ENCODE measurements at places on chromosomes 4 and X.

DNA sequence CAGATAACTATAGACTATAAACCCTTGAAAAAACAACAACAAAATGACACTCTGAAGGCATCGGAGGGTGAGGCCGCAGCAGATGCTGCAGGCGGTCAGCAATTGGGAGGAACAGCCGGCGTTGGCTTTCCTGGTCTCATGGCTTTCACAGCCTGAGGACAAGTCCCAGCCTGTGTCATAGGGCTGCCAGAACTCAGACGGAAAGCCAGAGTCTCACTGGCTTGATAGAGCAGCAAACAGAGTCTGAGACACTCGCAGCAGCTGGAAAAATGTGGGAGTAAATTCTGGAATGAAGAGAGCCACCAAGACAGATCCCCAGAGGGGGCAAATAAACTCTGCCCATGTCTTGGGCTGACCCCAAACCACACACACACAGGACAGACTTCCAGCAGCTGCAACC, 86.3 kb downstream of the PPP2R2C start:
- DNase-seq: no peak

DNA sequence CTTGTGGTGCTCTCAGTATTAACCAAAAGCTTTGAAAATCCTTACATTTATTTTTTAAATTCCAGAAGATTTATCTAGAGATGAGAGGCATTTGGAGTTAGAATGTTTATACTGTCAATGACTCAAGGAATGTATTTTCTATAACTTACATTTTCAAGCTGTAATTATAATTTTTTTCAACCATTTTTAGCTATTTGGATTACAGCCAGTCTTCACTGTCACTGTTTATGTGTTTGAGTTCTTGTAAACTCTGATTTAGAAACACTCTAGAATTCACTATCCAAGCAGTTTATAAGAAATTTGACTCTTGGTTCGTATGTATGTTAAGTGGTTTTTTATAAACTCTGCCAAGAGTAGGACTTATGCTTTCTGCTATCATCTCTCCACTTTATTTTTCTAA, 36.7 kb upstream of the GUCY1A1 start:
- no peak for DNase-seq

DNA sequence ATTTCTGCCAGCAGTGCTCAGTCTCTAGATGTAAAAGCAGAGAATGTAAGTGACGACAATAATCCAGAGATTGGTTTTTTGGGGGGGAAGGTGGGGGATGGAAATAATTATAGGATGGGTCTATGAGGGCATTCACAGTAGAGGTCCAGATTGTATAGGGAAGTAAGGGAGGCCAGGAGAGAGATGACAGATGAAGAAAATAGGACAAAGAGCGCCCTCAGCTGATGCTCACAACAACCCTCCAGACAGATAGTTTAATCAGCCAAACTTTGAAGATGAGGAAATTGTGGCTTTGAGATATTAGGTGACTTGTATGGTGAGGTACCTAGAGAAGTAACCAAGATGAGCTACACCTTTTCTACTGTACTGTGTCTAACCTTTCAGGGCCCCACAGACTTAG, 137.9 kb downstream of the MAGEB17 start:
- no peak for DNase-seq

- DNase-seq: no peak
Observed at GRCh38 chr4:148881860-148882643, 439.8 kb upstream of the NR3C2 start.

GRCh38 chr4:83362492-83363329, 28.1 kb upstream of the HPSE start:
- DNase-seq: no peak

DNA sequence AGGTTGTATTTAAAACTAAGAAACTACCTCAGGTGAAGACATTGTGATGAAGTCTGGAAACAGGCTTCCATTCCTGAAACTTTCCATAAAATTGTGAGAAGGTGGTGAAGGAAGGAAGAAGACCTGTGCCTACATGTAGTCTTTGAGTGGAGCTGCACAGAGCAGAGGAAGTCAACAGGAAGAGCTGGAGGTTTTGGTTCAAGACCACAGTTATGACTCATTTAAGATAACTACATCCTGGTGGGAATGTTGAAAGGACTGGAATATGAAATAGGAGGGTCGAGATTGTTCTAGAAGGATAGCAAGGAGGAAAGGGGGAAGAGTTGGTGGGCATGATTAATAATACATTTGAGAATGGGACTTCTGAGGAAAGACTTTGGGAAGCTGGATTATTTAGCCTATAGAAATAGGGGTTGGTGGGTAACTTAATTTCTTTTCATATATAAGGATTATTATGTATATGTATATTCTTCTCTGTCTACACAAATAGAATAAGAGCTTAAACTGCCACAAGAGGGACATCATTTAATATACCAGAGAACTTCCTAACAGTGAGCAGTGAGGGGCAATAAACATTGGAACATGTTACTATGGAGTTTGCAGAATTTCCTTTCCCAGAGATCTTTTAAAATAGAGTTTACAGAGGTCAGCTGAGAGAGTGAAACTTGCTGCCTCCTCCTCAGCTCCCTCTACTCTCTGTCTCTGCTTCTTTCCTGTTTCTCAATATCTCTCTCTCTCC, 23.5 kb downstream of the AWAT2 start:
- no peak for DNase-seq

DNA sequence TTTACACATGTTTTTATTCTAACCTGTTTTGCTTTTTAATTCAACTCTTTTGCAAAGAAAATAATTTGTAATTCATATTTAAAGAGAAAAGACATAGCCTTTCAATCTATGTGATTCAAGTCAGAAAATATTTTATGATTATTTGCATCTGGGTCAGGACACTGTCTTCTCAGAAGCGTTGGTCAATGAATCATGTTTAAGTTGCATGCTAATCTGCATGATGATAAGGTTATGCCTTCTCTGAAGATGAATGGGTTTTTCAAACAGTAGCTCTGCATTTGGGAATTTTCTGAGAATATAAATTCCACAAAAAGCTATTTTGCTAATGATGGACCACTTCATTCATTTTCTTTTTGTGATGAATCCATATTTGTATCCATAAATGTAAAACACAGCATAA, 282.5 kb downstream of the TMA16 start:
- no peak for DNase-seq

DNA sequence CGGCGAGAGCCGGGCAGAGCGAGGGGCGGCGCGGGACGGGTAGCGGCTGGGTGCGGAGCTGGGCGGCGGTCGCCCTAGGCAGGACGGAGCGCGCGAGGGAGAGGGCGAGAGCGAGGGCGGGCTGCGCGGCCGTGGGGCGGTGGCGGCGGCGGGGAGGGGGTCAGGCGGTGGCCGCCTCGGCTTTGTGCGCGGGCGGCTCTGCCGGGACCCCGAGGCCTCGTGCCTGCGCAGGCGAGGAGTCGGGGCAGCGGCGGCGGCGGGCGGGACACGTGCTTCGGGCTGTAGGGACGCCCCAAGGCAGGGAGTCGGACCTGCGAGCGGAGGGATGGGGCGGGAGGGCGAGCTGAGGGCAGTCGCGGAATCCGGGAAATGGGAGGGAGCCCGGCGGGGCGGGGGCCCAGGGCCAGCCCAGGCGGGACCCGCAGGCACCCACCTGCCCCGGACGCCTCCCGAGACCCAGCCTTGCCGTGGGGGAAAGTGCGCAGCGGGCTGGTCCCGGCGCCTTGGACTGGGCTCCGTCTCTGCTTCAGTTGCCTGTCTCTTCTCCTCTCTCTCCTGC, 465 bp downstream of the BMPR1B start:
- no peak for DNase-seq

GRCh38 chr4:177228599-177228998, 81.1 kb upstream of the NEIL3 start:
- DNase-seq: no peak

GRCh38 chr4:86452924-86453531, 93.2 kb upstream of the MAPK10 start:
- no peak for DNase-seq

GRCh38 chrX:9581771-9582385, 117.0 kb downstream of the TBL1X start:
- DNase-seq: no peak

- no peak for DNase-seq
Observed at GRCh38 chrX:31500921-31501320, 429.1 kb upstream of the FTHL17 start.
